ENCODE measurements at places on chromosomes 6 and 20. TPM values are rescaled to one million over a fixed set of nuclear protein-coding genes. Genes with fewer than 3 reads are reported as not detected.

DNA sequence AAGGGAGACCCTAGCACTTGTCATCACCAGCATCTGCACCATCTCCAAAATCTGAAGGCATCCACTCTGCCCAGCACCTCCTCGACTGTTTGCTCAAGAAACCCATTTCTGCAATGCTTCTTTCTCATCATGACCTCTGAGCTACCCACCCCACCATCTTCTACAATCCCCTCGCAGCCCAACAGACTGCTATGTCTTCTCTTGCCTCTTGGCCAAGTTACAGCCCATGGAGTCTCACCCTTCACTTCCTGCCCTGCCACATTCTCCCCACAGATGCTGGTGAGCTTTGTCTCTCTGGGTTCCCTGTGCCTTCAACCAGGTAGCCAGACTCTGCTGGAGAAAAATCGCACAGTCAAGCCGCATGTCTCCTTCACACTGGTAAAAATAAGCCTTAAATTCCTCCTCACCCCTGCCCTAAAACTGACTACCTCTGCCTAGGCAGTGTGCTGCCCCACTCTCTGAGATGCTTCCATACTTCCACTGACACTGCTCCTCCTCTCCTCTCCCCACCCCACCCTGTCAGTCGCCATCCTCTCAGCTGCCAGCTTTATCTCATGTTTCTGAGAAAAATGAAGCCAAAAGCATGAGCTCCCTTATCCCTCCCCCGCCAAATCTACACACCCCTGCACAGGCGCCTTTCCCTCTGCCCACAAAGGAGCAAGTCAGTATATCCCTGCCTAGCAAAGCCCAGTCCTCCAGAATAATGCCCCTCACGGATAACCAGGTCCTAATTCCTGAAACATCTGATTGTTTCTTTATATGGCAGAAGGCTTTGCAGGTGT is 2.3 kb upstream of the TXNDC5 start:
- no peak for DNase-seq

DNA sequence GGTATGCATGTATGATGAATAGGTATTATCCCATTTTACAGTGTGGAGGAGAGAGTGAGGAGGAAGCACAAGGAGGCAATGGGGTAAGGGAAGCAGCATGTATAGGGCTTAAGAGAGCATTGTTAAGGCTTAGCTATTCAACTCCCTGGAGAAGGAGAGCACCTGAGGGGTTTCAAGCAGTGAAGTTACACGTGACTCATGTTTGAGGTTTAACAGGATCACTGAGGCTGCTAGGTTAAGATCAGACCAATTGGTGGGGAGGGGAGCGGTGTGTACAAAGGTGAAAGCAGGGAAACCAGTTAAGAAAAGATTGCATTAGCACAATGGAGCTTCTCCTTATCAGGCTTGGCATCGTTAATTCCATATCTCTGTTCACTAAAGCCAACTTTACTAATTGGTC is 64.4 kb upstream of the NHSL1 start:
- no peak for DNase-seq

FOXS1 gene
- 2.0 TPM for total RNA-seq

UNC93A gene
- not detected for total RNA-seq

SNX5 gene
- total RNA-seq = 152 TPM
